ENCODE measurements at places on chromosomes 13 and 19.

GRCh38 chr19:46860846-46861690 lies at the start of gene ARHGAP35:
TSS of gene ARHGAP35 (plus strand) at chr19:46860997. CDS start at chr19:46918676, 57,679 bp downstream.
- DNase-seq: peak; percentile 79

DNA sequence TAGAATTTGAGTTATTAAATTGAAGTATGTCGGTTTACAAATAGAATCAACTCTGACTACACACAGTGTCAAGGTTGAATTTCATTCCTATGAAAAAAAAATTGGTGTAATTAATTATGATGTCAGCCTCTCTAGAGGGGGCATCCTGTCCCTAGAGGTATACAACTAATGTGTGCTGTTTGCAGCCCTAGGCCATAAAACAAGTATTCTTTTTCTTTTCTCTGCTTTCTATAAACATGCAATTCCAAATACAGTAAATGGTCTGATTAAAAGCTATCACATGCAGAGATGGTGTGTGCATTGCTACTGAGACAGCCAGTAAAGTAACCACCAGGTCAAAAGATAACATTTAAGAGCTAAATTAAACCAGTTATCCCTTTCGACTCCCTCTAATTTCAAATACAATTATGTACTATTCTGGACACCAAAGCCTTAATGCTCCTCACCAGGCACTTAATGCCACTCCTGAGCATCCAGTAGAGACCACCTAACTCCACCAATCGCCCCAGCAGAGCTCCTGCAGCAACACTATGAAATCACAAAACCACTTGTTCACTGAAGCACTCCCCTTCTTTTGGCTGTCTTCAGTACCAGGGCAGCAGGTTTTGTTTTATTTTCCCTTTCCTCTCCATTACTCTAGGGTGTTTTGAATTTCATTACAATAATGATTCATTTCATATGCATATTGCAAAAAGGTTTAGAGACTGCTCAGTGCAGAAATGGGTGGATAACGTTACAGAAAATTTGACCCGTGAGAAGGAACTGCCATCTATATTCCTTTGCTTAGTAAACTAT lies 426.9 kb downstream of the PCDH9 start:
- no peak for DNase-seq

GRCh38 chr13:96816261-96816660 lies 178.0 kb downstream of the OXGR1 start:
- DNase-seq: no peak

DNA sequence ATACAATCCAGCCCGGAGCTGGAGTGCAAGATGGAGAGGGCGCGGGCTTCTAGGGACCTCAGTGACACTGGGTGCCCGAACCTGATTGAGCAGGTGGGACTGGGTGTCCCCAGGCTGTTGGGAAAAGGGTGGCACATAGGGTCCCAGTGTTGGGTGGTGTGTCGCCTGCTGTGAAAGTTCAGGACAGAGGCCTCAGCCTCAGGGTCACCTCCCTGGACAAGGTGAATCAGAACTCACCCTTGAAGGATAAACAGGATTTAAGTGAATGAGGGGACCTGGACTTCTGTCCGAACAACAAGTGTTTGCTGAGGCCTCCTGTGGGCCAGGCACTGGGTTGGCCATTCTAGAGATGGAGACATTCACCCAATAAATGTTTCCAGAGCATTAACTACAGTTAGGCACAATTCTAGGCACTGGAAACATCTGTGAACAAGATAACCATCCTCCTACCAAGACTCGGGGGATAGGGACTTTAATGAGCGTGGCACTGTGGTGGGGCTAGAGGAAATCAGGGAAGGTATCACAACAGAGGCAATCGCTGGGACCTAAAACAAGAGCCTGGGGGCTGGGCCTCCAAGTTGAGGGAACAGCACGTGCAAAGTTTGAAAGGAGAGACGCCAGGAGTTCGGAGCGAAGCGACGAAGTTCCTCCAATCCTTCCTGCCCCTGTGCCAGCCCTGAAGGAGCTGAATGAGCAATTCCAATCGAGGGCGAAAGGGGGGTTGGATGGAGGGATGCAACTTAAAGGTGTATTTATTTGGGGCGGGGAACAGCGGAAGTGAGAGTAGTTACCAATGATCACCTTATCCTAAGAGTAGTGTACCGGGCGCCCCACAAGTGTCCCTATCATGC lies 921 bp upstream of the POLD1 start:
- peak; percentile 20 for DNase-seq

- DNase-seq: no peak
These were observed 911.0 kb downstream of the PCDH17 start for GRCh38 chr13:58542530-58542929.

DNA sequence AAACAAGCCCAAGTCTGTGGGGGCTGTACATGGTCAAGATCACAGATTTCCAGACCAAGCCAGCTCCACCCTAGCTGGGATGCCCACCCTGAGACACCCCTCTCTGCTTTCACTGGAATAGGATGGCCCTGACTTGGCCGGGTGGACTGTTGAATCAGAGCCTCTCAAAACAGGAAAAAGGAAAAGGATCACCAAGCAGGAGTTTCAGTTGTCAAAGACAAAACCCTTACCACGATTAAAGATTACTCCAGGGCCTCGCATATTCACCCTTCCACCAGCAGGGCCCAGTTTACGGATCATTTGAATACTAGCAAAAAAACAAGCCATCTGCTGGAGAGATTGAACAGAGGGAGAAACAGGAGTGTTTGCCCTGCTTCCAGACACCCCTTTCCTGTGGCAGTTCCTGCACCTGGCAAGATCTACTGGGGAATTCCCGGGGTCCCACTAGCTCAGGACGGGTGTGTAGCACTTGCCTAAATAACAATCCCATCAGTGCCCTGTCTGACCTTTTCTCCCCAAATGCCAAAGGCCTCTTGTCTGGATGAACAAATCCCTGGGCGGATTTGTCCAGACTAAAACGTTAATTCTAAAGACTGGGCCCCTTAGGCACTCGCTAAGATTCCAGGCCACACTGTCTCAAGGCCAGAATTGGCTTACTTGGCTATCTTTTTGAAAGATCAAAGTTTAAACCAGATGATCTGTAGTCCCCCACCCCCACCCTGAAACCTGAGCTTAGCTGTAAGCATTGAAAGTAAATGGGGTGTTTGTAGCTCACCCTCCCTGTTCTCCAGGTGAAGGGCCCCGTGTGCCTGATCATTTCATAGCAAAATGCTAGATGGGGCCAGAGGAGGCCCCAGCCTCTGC lies 38.4 kb downstream of the ACTN4 start:
- DNase-seq: peak; percentile 34

DNA sequence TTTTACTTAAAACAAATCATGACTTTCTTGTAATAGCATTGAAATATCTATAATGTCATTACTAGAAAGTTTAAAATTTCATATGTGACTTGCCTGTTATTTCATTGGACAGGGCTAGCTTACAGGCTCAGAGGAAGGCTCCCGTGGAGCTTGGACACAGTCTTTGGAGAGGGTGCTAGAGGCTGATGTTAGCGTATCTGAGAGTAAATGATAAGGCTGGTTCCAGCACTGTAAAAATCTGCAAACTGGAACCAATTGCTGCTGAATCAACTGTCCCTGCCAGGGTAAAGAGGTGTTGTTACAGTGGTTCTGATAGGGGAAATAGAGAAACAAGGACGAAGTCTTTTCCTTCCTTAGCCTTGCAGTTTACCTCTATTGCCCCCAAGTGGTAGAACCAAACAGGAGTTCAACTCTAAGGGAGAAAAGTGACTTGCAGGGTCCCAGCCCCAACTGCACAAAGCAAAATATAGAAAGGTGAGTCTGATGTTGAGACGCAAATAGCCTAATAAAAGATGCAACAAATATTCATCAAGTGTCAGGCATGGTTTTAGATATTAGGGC lies 901.7 kb downstream of the DIAPH3 start:
- DNase-seq: no peak

- DNase-seq: no peak
These were observed 94.2 kb downstream of the FRY start for GRCh38 chr13:32125751-32126150.

DNA sequence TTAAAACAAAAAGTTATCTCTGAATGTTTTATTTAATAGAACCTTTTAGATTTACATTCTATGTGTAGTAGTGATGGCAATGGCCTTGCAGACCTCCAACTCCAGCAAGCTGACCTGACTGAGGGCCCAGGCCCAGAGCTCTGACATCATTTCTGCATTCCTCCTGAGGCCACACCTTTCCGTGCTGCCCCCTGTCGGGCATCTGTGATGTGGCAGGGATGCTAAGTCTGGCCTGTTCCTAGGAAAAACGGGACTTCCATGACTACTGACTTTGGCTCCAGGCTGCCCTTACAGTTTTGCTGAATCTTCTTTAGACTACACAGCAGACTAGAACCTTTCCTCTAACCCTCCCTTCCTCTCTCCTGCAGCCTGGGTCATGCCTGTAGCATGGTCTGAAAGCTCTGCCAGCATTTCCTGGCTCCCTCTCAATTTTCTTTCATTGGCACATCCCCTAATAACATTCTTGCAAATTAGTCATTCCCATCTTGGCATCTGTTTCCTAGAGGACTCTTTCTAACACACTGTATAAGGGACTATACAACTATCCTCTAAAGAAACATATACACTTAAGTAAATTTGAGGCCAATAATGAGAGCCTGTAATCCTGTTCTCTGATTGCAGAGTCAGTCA lies 249.1 kb downstream of the GPC5 start:
- no peak for DNase-seq

- no peak for DNase-seq
These were observed 158.1 kb downstream of the EFNB2 start for GRCh38 chr13:106377341-106377740.

- DNase-seq: no peak
These were observed 21.2 kb downstream of the PROZ start for GRCh38 chr13:113179374-113180230.

- DNase-seq: no peak
These were observed at the start of gene SYNE4 for GRCh38 chr19:36008336-36008978. TSS of gene SYNE4 (minus strand) at chr19:36008813. CDS start at chr19:36008681, 132 bp downstream.

- no peak for DNase-seq
These were observed 219.9 kb downstream of the COG6 start for GRCh38 chr13:39875111-39875987.

GRCh38 chr13:75861786-75862185 lies 225.7 kb downstream of the LMO7 start:
- no peak for DNase-seq

- DNase-seq: no peak
These were observed 59.6 kb downstream of the MYO9B start for GRCh38 chr19:17135001-17135853.

GRCh38 chr13:24407844-24408243 lies 98.5 kb downstream of the C1QTNF9 start:
- DNase-seq: no peak

DNA sequence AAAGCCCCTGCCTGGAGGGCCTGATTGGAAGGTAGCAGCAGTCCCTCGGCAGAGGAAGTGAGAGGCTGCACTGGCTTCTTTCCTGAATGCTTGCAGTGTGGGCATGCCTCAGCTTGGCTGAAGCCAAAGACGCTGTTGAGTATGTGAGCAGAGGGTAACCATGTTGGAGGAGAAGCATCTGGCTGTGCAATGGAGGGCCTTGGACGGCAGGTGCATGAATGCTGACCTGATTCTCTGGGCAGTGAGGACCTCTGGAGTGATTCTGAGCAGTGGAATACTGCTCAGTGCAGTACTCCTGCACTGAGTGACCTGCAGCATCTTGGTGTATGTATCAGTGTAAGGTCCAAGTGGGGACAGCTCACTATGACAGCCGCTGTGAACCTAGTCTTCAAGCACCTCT lies 46.9 kb downstream of the SOX1 start:
- no peak for DNase-seq

GRCh38 chr19:51566489-51567100 lies 4.5 kb upstream of the ZNF175 start:
- no peak for DNase-seq

DNA sequence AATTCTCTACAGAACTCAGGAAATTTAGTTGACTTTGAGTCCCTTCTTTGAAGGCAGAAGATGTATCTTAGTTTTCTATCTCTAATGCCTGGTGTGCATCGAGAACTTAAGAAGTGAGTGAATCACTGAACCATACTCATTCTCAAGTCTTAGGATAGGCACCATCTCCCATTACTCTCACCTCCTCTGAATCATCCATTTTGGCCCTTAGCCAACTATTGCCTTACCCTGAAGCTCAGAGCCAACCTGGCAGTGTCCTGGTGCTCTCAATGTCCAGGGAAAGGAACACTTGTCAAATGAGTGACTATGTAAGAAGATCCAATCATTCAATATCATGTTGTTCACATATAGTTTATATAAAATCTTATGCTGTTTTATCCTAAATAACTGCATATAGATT lies 146.6 kb downstream of the RGCC start:
- DNase-seq: peak; percentile 66

DNA sequence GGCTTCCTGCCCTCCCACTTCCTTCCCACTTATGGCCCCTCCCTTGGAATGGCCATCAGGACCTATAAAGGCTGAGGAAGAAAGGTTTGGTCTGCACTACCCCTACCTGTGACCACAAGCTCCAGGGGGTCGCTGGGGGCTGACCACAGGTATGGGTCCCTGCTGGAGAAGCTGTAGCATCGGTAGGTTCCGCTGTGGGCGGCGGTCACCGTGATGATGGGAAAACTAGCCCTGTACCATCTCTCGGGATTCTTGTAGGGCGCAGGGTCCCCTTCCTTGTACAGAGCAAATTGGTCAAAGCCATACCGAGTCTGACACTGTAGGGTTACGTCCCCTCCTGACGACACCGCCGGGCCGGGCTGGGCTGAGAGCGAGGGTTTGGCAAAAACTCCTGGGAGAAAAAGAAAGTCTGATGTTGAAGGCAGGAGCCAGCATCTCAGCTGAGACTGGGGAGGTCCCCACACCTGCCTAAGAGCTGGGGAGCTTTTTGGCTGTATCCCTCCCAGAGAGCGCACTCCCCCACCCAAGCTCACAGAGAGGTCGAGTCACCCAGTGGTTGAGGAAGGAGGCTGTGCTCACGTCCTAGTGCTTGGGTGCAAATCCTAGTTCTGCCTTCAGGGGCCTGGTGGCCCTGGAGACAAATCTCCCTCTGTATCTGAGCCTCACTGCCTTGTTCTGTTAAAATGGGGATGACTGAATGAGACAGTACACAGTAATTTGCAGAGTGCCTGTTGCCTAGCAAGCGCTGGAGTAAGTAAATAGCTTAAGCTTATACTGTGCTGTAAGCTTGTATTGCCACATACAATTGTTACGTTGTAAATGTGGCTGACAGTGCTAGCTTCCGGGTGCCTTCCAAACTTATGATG lies 10.4 kb downstream of the GP6 start:
- no peak for DNase-seq

DNA sequence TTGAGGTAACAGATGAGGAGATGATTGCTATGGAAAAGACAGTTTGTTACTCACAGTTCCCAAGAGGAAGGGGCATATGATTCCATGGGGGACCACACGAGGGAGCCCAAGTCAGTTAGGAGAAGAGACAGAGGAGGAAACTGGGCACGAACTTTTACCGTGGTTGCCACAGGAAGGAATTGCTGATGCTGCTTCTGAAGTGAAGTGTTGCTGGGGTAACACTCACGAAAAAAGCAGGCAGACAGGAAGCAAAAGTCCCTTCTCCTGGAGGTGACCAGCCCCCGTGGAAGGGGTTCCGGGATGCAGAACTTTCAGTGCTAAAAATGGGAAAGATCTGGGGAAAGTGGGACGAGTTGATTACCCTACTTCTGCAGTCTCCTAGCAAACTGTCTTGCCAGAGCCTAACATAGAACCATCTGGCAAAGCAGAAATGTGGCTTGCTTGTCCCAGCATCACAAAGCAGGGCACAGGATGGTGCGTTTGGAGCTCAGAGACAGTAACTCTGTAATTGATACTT lies 35.4 kb upstream of the MAP3K10 start:
- no peak for DNase-seq

GRCh38 chr19:49987159-49987698 lies 26.3 kb upstream of the SIGLEC11 start:
- peak; percentile 68 for DNase-seq

Measured in hematopoietic multipotent progenitor cell treated with erythropoietin and hydrocortisone succinate and interleukin-3 and kit ligand, for 15 days (in vitro differentiated cells).